NCI-H526 (cell line): ENCODE measurements at places on chromosomes 13 and 19.

GRCh38 chr19:14871619-14872230 is 14.2 kb downstream of the OR7A17 start:
- DNase-seq: peak; percentile 25

DNA sequence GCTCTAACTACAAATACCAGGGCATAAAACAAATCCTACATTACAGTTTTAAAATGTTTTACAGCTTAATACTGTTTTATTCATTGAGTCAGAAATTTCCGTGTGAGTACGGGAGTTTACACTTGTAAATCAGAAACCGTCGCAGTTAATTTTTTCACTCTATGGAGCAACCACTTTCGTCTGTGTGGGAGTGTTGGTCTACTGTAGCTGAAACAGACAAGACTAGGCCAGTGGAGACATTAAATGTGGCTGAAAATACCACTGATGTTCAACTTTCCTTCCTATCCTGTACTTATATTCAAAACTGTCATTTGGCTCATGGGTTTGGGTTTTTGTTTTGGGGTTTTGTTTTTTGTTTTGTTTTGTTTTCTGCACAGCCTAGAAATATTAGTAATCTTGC is 268.7 kb downstream of the DCT start:
- DNase-seq: no peak

DNA sequence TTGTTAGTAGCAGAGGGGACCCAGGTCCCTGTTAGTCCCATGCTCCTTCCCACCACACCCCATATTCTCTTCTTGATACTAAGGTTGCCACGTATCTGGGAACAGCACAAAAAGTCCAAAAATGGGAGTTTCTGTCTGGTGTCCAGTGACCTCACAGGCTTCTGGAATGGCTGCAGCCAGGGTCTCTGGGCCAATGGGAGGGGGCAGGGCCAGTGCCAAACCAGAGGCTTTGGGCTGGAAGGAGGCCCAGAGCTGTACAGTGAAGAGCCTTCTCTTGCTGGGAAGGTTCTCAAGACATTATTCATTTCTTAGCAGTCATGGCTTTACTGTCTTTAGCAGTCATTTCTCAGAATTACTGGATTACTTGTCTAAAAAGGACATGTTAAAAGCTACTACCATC is 119.2 kb downstream of the FRY start:
- DNase-seq: no peak

DNA sequence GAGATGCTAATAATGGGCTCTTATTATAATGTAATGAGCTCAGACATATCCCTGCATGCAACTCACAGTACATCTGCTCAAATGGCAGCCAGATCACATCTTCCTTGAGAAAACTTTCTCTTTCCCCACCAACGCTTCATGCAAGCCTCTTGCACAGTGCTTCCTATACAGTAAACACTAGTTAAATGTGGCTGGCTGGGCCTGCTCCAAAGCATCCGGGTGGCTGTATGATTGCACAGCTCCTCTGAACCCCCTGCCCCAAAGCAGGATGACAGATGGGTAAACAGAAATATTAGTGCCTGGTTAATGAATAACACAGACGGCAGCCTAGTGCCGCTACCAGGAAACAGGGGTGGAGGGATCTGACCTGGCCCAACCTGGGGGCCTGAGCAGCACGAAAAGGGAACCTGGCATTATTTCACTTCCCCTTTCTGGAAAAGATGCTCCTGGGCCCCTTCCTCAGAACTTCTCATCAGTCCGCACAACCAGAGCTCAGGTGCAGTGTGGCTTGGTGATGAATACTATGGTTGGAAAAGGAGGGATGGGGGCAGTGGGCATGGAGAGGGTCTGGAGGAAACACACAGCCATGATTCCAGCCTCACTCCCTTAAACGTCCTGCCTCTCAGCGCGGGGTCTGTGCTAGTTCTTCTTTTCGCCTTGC is 10.8 kb downstream of the FFAR2 start:
- DNase-seq: peak; percentile 84

GRCh38 chr19:30049846-30050667 is 108.0 kb downstream of the URI1 start:
- peak; percentile 24 for DNase-seq

- DNase-seq: peak; percentile 80
Observed at GRCh38 chr19:3154957-3155736, 19.3 kb downstream of the GNA15 start.

- no peak for DNase-seq
Observed at GRCh38 chr13:113157929-113158747, at the start of gene PROZ. TSS of gene PROZ (plus strand) at chr13:113158648. CDS start at chr13:113158661, 13 bp downstream.

DNA sequence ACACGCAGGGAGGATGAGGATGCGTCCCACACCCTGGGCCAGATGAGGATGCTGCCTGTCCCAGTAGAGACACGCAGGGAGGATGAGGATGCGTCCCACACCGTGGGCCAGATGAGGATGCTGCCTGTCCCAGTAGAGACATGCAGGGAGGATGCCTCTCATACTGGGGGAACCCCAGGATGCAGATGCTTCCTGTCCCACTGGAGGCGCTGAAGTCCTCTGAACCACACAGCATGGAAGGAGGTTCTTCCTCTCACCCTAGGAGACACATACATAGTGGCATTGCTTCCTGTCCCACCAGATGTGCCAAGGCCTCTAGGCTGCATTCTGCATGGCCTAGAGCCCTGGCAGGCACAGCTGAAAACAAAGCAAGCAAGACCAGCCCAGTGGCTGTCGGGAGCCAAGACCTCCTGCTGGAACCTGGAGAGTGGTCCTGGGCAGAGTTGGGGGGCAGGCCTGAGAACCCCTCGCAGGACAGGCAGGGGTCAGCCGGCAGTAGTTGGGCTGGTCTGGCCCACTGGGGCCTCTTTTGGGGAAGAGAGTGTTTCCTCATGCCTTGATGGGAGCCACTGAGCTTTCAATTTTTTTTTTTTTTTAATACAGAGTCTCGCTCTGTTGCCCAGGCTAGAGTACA is 4.3 kb downstream of the HPN start:
- DNase-seq: peak; percentile 54

- no peak for DNase-seq
Observed at GRCh38 chr13:114059428-114059827, 73.0 kb downstream of the RASA3 start.

- DNase-seq: no peak
Observed at GRCh38 chr19:13430790-13431582, 75.3 kb downstream of the CACNA1A start.

DNA sequence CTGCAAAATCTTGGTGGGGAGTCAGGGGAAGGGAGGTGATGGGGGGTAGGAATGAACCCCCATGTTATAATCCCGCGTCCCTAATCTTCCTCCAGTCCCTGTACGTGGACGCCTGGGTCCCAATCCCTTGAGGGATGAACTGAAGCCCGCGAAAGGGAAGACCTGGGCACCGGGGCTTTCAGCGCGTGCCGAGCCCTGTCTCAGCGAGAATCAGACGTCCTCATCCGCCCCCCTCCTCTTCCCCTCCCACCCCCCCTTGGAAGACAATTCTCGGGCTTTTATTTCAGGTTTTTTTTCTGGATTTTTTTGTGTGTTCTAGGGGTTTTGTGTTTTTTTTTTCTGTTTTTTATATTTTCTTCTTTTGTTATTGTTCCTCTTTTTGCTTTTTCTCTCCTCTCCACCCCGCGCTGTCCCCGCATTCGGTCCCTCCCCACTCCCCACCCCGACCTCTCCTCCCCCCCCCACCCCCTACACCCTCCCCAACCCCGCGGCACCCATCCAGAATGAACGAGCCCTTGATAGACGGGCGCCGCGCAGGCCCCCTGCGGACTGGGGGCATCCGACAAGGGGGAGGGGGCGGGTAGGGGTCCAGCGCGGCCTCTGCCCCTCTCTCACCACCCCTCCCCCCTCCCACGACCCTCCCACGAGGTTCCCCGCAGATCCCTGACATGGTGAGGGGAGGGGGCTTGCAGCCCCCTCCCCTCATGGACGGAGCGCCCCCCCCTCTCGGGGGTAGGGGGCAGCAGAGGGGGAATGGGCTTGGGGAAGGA is 10.3 kb downstream of the C19orf81 start:
- no peak for DNase-seq

DNA sequence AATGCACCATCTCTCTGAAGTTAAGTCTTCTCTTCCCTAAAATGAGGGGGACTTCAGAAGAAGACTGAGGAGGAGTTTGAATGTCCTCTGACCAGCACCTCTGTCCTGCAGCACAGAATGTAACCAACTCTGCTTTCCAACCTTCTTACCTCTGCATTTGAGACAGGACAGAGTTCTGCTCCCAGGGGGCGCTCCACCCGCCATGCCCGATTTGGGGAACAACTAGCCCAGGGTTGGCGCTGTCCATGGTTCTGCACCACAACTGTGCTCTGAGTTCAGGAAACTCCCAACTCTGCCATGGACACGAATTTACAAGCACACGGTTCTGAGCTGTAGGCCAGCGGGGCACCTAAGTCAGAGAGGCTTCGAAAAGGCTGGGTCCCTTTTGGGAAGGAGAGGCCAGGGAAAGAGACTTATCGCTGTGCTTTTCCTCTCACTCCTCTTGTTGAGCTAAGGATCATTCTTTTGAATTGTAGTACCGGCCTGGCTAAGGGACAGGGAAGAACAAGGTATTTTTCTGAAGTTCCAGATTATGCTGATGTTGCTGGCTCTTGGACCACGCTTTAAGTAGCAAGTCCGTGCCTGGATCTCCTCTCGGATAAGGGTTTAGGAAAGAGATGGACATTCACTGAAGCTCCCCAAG is 22.2 kb downstream of the SIGLEC5 start:
- DNase-seq: peak; percentile 44
